ENCODE measurements at places on chromosomes 7 and 10.

DNA sequence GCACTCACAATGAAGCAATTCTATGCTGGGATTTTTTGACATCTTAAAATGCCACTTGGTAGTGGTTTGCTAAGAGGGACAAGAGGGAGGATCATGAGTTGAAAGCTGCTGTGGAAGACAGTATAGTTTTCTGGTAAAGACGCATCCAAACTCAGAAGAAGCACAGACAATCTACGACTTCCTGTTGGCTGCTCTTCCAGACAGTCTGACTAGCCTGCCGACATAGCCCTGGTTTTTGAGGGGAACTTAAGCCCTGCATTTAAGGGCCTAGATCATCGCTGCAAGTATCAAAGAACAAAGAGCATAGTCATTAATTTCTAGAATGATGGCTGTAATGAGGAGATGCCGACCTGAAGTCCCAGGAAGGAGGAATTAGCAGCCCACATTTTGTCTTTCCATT is 99.9 kb upstream of the IKZF1 start:
- DNase-seq, result no peak

- no peak for DNase-seq
Measured at GRCh38 chr10:78899996-78900714, 168.6 kb upstream of the ZMIZ1 start.

DNA sequence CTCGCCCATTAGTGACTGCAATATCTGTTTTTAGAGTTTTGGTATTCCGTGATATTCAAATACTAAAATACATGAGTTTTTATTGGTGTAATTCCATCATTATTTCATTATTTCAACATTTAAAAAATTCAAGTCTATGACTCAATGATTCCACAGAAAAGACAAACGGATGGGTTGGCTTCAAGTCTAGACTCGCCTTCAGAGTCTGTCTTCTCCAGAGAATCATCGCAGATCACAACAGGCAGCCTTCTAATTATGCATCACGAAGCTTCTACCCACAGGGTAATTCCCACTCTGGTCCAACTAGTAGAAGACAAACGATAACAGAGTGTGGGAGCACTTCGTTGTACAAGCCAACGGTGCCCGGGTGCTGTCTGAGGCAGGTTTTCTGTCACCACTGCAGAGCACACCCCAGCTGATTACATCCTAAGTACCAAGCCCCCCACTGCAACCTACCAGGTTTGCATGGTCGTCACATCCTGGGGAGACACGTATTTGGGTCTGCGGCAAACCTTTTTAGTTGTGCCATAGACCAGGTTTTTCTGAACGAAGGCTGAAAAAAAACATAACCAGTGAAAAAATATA is 28.9 kb downstream of the PARP12 start:
- no peak for DNase-seq

- peak; percentile 34 for DNase-seq
Measured at GRCh38 chr10:124802313-124802675, 675 bp downstream of the ABRAXAS2 start.

Data from activated CD4-positive, alpha-beta T cell treated with anti-CD3 and anti-CD28 coated beads for 48 hours (primary cell).